ENCODE measurements at places on chromosomes 11 and 22.

- DNase-seq: no peak
These were observed 514.7 kb upstream of the CHORDC1 start for GRCh38 chr11:90737444-90738050.

DNA sequence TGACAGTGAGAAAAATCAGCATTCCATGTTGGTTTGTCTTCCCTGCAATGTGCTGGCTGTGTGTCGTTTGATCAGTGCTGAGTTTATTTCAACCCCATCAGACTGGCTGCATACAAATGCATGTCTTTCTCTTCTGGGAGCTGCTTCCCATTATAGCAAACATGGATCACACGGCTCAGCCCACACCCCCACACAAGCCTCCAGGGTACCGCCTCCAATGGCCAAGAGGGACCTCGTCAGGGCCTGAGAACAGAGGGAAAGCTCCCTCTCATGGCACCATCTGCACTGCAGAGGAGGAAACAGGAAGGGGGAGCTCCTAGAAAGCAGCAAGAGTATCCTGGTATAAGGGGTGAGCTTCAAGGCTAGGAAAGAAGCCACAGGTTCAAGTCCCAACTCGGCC, 214.2 kb downstream of the LARGE1 start:
- DNase-seq: no peak

GRCh38 chr11:12154871-12155668, 44.7 kb downstream of the MICAL2 start:
- no peak for DNase-seq

GRCh38 chr11:41980741-41981140, 521.3 kb upstream of the LRRC4C start:
- DNase-seq: no peak

GRCh38 chr11:8802251-8802650, 108.7 kb upstream of the AKIP1 start:
- no peak for DNase-seq

- DNase-seq: no peak
These were observed 18.1 kb downstream of the IZUMO1R start for GRCh38 chr11:94322501-94322900.

GRCh38 chr22:41504397-41504796, 35.5 kb downstream of the ACO2 start:
- no peak for DNase-seq

GRCh38 chr22:48478529-48479265, 1349.0 kb downstream of the BRD1 start:
- DNase-seq: no peak

DNA sequence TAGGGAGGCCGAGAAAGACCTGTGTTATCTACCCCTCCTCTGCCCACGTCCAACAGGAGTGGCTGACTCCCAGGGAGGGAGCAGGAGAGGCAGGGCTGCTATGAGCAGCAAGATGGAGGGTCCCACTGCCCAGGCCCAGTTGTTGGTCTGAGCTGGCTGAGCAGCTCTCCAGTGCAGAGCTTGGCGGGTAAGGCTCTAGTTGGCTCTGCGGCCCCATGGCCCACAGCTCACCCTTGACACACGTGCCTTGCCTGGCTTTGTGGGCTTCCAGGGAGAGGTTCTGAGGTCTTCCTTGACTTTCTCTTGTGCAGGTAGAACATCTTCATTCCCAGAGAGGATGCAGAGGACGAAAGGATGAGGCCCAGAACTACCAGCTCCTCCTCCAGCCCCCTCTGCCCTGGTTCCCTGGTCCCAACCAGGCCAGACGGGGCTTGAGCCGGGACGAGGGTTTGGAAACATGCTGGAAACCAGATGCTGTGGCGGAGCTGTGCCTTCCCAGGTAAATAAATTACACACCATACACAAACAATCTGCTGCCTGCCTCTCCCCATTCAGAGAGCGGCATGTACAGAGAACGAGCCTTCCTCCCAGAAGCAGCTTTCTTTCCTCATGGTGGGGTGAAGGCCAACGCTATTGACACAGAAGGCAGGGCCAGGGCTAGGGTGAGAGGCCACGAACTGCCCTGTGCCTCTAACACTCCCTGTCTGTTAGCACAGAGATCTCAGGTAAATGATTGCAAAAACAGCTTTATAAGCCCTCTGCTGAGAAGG, 48.1 kb downstream of the DSCAML1 start:
- no peak for DNase-seq

DNA sequence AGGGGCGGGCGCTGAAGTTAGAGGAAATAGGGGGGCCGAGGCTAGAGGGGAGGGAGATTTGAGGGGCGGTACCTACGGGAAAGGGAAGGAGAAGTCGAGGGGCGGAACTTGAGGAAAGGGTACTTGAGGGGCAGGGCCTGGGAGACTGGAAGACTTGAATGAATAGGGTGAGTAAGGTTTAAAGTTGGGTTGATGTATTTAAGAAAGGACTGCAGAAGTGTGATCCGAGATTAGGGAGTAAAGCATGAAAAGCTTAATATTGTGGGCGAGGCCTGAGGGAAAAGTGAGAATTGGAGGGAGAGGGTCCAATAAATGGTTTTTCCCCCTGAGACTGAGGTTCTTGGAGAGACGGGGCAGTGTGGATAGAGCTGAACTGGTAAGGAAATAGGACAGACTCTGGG, 723 bp downstream of the HSCB start:
- DNase-seq: no peak

DNA sequence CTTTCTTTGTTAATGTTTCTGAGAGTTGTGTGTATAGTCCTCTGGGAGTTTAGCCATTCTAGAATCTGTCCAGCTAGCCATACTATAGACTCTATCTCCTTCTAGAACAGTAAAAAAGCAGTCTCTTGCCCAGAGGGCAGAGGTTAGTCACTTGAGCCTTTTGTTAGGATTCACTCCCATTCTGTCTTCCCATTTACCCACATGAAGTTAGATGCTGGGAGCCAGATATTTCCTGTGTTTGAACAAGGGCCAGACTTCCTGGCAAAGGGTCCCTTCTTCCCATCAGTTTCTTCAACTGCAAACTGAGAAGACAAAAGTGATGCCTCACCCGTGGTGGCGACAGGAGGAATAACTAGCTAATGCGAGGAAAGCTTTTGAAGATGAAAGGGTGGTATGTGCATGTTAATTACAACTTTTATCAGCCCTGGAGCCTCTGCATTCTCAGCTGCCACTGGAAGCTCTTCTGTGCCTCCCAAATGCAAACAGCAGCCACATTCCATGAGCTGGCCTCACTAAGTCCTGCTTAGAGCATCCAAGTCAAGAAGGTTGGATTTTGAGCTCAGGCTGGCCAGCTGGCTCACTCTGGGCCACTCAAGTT, 12.8 kb downstream of the CD44 start:
- DNase-seq: no peak

DNA sequence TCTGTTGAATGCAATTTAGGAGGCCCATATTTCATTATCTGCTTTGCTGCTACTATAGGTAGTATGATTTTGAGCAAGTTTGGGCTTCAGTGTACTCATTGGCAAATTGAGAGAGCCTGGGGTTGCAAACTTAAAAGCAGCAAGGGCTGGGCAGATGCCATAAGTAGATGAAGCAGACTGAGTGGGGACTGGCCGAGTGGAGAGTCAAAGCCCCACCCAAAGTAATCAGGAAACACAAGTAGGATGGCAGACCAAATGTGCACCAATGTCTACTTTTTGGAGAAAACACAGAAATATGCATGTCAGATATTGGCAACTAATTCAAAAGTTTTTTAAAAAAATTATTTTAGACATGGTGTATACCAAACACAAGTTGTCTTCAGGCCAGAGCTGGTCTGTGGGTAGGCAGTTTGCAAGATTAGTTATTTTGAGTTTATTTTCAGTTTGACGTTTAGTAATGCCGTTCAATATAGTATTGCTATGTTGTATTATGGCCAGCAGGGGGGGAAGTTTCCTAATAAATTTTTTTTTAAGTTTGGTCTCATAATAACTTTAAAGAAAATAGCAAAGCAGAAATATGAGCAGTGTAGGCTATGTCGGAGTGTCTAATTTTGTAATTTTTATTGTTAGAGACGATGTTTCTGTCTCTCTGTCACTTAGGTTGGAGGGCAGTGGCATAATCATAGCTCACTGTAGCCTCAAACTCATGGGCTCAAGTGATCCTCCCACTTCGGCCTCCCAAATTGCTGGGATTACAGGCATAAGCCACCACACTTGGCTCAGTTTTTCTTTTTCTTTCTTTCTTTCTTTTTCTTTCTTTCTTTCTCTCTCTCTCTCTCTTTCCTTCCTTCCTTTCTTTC, 105.1 kb downstream of the HIPK3 start:
- DNase-seq: no peak

GRCh38 chr11:47857892-47858543, 9.9 kb upstream of the NUP160 start:
- no peak for DNase-seq

GRCh38 chr11:106101819-106102218, 24.4 kb downstream of the AASDHPPT start:
- DNase-seq: no peak

- DNase-seq: no peak
These were observed 54.9 kb upstream of the BLID start for GRCh38 chr11:122170815-122171475.

DNA sequence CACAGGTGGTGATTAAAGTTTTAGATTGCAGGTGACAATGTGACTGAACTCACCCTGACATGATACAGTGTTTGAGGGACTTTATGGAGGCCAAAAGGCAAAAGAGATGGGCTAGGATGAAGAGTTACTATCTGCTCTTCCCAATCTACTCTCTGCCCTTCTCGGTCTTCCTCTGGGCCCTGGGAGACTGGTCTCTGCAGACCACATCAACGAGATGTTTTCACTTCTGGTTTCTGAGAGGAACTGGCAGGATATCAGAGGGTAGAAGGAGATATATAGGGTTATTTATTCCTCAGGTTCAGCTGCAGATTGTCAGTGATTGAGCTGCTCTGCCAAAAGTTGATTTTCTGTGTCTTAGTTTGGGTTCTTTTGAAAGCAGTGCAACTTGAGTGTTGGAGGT, 32.4 kb upstream of the CD44 start:
- DNase-seq: no peak

DNA sequence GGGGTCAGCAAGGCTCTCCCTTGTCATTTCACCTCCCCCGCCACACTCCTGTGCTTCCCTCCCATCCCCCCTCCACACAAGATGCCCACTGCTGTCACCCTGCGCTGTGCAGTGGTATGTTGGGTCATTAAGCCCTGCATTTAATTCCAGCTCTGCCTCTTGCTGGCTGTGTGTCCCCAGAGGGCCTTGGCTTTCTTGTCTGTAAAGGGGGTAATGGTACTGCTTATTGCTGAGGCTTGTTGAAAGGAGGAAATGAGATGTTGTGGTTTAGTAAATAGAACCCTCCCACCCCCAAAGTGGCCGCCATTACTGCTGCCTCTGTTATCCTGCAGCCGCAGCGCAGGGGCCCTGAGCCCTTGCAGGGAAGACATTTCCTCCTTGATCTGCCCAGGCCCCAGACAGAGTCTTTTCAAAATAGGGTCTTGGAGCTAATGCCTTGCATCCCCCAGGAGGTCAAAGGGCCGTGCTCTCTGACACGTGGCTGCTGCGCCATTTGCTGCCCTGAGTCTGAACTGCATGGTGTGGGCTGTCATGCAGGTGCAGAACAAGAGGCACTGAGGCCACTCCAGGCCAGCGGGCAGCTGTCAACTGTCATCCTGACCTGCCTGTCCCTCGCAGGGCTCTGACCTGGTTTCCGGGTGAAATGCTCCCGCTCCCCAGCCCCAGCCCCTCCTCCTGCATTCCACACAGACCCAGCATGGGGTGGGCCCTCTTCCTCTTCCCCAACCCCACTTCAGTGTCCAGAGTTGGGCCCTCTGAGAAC, 18.7 kb downstream of the PVALB start:
- no peak for DNase-seq
